Activated CD8-positive, alpha-beta memory T cell treated with anti-CD3 and anti-CD28 coated beads for 4 hours (primary cell): ENCODE measurements at places on chromosomes 16 and 17.

GRCh38 chr17:27384726-27385125 lies 71.5 kb upstream of the KSR1 start:
- no peak for DNase-seq

GRCh38 chr17:40436636-40437035 lies 6.6 kb upstream of the IGFBP4 start:
- no peak for DNase-seq

DNA sequence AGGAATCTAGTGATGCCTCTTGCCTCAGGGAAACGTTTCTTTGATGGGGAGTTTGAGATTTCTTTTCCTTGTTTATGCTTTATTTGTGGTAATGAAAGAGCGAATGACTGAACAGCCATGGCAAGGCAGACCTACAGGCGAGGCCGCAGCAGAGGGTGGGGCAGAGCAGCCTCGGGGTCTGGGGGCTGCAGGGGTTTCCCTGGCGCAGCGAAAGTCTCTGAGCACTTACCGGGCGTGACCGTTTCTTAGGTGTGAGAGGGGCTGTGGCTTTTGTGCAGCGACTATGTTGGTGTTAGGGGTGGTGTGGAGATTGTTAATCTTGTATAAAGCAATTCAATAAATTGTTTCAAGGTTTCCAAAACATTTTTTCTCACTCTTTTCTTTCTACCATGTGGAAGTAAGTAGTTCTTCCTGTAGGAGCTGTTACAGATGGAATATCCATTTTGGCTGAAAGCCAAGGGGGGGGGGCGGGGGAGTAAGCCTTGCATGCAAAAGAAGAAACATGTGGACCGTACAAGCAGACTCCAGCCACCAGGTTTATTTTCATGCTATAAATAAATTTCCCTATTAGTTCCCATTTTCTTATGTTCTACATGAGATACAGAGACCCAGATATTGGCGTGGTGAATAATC lies 34.8 kb downstream of the UBN1 start:
- DNase-seq, result no peak

DNA sequence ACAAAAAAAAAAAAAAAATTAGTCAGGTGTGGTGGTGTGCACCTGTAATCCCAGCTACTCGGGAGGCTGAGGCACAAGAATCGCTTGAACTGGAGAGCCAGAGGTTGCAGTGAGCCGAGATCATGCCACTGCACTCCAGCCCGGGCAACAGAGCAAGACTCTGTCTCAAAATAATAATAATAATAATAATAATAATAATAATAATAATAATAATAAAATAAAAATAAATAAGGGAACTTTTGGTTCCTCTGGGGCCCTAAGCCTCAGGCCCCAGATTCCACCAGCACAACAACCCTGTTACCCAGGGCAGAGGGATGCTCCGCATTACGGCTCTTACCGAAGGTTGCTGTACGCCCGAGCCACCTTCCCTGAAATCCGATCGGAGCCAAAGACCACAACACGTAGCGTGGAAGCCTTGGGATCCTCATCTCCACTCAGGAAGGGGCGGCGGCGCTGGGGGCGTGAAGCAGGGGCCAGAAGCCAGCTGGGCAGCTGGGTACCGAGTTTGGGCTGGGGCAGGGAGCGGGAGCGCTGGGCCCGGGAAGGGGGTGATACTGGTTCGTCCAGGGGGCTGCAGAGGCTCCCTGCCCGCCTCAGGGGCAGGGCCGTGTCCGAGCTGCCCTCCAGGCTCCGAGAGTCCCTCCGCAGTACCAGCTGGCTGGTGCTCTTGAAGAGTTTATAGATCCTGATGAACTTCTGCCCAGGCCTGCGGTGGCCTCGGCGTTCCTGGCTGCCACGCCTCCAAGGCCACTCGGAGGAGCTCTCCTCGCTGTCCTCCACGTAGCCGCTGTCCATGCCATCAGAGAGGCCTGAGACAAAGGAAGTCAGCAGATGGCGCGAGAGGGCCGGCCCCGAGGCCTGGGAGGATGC lies 20.6 kb upstream of the PIK3R6 start:
- DNase-seq, result no peak

DNA sequence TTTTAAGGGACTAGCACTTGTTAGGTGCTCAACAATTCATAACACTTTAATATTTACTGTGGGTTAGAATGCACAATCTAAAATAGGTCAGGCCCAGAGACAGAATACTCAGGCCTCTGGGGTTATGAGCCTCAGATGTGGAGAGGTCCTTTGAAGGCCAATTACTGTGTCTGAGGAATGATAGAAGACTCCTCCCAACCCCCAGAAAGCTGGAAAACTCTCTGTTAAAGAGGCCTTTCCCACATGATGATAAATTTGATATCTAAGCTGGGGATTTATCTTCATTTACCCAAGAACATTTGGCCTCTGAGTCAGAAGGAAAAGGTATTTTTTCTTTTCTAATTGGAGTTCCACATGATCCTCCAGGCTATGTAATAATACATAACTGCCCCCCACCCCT lies 41.1 kb upstream of the MMD start:
- DNase-seq, result no peak

GRCh38 chr17:58788199-58788598 lies 32.5 kb downstream of the PPM1E start:
- DNase-seq, result no peak

GRCh38 chr16:78851266-78851665 lies 749.3 kb downstream of the MAF start:
- no peak for DNase-seq

- DNase-seq, result no peak
Observed at GRCh38 chr17:55332296-55333041, 67.7 kb downstream of the HLF start.

DNA sequence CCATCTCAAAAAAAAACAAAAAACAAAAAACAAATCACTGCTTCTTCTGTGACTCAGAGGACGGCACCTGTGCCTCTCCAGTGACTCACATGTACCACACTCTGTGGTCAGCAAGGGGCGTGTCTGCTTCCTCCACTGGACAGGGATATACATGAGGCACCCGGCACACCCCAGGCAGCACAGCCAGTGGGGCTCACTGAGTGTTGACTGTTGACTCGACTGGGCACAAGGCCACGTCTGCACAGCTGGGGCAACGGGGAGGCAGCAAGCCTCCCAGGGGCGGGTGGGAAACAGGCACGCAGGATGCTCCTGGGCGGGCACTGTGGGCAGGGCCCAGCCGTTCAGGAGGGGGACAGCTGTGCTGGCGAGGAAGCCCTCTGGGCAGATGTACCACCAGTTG lies 64.1 kb downstream of the TIMM22 start:
- DNase-seq, result no peak

- no peak for DNase-seq
Observed at GRCh38 chr16:74033441-74033995, 263.1 kb upstream of the PSMD7 start.

GRCh38 chr16:10888320-10888937 lies 11.4 kb downstream of the CIITA start:
- no peak for DNase-seq

GRCh38 chr17:36597866-36598777 lies 3.3 kb upstream of the MRM1 start:
- DNase-seq, result no peak

DNA sequence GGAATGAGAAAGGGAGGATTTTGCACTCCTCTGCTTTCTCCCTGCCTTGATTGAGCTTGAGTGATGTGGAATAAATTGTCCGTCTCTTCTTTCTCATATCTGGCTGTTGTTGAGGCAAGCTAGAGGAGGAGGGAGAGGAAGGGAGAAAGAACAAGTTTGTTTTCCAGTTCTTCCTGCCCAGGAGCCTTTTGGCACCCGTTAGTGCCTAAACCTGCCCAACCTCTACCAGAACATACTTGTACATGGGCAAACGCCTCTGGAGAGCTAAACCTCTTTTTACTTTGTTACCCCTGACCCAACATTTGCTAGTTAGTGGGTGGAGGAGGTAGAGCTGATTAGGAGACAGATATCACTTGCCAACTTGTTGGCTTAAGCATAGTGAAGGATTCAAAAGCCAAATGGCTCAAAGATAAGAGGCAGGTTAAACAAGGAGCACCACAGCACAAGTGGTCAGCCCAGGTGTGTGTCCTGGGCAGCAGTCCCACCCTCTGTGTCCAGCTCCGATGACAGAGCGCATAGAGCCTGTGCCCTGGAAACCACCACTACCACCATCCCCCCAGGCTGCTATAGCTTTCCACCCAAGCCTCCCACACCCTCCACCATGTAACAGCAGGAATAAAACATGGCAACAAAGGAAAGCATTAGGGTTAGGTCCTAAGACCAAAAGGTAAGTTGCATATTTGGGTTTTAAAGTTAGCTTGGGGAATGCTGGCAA lies 6.5 kb downstream of the ODF4 start:
- DNase-seq, result no peak

DNA sequence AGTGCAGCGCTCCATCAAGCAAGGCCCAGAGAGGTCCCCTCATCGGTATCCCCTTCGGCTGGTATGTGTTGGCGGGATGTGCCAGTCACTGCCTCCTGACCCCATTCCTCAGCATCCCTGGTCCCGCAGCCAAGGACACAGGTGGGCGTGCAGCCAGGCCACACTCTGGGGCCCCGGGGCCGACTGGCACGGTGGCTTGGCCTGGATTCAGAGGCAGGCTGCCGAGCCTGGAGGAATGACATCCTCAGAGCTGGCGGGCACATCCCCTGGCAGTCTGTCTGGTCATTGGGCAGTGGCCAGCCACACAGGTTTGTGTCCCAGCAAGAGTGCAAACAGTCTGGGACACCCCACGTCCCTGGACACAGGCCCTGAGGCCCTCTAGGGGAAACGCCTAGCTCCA lies 111.1 kb downstream of the SDK2 start:
- DNase-seq, result no peak

DNA sequence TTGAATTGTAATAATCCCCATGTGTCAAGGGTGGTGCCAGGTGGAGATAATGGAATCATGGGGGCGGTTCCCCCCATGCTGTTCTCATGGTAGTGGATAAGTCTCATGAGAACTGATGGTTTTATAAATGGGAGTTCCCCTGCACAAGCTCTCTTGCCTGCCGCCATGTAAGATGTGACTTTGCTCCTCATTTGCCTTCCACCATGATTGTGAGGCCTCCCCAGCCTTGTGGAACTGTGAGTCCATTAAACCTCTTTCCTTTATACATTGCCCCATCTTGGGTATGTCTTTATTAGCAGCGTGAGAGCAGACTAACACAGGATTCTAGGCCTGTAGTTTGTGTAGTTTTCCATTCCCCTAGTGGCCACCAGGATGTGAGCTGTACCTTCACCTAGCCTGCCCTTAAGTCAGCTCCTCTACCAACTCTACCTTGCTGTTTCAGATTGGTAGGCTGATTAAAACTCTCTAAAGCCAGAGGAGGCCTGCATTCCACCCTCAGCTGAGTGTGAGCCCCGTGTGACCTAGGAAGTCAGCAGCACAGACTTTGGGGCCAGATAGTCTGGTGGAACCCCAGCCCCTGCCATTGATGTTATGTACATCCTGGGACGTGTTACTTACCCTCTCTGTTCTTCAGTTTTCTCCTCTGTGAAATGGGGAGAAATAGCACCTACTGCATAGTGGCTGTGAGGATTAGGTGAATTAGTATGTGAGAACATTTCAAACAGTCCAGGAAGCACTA lies 252.4 kb upstream of the CACNG5 start:
- DNase-seq, result no peak

- peak; percentile 2 for DNase-seq
Observed at GRCh38 chr17:36755586-36755985, 154.2 kb downstream of the MRM1 start.

GRCh38 chr16:24516900-24517669 lies 22.3 kb upstream of the RBBP6 start:
- peak; percentile 51 for DNase-seq

GRCh38 chr17:57634713-57635465 lies 110.2 kb downstream of the CCDC182 start:
- DNase-seq, result no peak

GRCh38 chr17:41967141-41967920 lies 736 bp downstream of the CNP start:
- DNase-seq, result no peak

GRCh38 chr16:89805136-89805905 lies 11.1 kb downstream of the FANCA start:
- DNase-seq, result no peak

DNA sequence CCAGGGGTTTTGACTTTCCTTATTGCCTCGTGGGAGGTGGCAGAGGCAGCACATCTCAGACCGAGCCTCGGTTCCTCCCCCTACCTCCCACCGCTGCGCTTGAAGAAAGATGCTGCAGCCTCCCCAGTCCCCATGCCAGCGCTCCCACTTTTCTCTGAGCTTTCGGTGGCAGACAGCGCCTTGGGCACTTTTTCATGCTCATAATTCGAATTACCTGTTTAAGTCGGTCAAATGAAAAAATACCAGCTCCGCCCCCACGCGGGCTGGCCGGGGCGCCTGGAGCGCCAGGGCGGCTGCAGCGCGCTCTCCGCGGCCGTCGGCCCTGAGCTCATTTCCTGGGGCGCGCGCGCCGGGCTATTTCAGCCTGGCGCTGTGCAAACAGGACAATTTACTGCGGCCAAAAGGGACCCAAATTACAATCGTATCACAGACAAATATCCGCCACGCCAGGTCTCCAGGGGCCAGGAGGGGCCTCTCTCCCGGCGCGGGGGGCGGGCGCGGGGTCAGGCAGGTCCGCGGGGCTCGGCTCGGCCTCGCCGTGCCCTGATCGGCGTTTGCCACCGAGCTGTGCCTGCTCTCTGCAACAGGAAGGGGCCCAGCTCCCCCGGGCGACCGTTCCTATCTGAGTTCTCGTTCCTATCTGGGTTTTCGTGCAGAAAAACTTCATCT lies 45.0 kb downstream of the SOST start:
- DNase-seq, result no peak

GRCh38 chr17:7404737-7405349 lies 946 bp upstream of the TMEM256 start:
- no peak for DNase-seq

- no peak for DNase-seq
Observed at GRCh38 chr17:81898029-81898866, 3.8 kb upstream of the NPB start.

GRCh38 chr16:14140923-14141322 lies 69.8 kb downstream of the MRTFB start:
- DNase-seq, result no peak
